ENCODE measurements at places on chromosomes 12 and 14.

- ATAC-seq, result peak; percentile 15
Measured at GRCh38 chr12:64459394-64459891, 7.5 kb downstream of the TBK1 start.

DNA sequence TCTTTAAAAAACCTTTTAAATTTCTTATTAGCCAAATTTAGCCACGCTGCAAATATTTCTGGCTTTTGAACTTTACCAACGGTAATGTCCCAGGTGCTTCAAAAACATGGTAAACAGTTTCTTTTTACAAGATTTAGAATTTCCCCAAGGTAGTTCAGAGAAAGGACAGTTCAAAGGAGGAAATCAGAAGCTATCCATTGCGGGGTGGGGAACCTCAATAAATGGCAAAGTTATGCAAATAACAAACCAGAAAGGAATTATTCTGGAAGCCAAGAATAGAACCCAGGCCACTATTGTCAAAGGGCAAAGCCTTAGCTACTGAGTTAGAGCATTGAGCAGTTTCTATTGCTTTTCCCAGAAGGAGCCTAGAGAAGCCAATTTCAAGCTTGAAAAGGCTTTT is 62.3 kb downstream of the PDE6H start:
- no peak for ATAC-seq

- no peak for ATAC-seq
Measured at GRCh38 chr12:106585521-106586277, 2.9 kb downstream of the RFX4 start.

DNA sequence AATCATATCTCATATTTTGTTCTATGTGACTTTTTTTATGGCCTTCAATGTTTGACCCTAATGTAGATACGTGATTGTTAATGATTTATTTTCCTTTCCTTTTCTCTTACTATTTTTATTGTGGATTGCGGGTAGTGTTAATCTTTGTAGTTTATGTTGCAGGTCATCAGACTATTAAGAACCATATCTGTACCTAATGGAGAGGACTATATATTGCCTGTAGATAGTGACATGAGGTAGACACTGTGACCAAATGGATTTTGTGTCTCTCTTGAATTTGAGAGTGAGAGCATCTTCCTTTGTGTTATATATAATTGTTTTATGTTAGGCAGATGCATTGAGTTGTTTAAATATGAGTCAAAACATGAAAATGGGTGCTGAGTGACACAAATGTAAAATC is 543.4 kb upstream of the MGAT4C start:
- ATAC-seq, result no peak

- no peak for ATAC-seq
Measured at GRCh38 chr14:73049428-73049827, 8.9 kb upstream of the RBM25 start.

- ATAC-seq, result peak; percentile 82
Measured at GRCh38 chr12:124321040-124321481, 26.2 kb downstream of the RFLNA start.

DNA sequence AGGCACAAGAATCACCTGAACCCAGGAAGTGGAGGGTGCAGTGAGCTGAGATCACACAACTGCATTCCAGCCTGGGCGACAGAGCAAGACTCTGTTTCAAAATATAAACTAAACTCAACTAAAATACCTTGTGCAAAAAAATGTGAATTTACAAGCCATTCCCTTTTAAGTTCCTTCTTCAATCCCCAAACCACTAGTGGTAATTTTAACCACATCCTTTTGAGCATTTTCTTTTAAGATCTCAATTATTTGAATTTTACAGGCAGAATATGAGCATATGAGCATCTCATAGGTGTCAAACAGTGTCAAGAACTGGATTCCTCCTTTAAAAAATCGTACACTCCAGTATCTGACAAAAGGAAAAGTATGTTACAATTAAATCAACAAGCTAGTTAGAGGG is 57.0 kb upstream of the NPFF start:
- ATAC-seq, result no peak

GRCh38 chr14:75724414-75725204 is 63.6 kb downstream of the TTLL5 start:
- peak; percentile 62 for ATAC-seq

GRCh38 chr12:76508128-76508980 is 51.2 kb downstream of the OSBPL8 start:
- no peak for ATAC-seq

- ATAC-seq, result peak; percentile 43
Measured at GRCh38 chr12:48334808-48335207, 15.9 kb downstream of the ZNF641 start.

GRCh38 chr14:23217032-23218020 is 20.4 kb upstream of the RNF212B start:
- no peak for ATAC-seq

- ATAC-seq, result no peak
Measured at GRCh38 chr12:31952418-31952817, 6.8 kb upstream of the RESF1 start.

Data from activated T-helper 17 cell treated with anti-CD3 and anti-CD28 coated beads, Interleukin-2, amount 50 U/mL, for 72 hours (primary cell).